ENCODE measurements at places on chromosomes 16 and 17.

GRCh38 chr17:6177941-6178694 is 107.9 kb downstream of the WSCD1 start:
- DNase-seq, result no peak

DNA sequence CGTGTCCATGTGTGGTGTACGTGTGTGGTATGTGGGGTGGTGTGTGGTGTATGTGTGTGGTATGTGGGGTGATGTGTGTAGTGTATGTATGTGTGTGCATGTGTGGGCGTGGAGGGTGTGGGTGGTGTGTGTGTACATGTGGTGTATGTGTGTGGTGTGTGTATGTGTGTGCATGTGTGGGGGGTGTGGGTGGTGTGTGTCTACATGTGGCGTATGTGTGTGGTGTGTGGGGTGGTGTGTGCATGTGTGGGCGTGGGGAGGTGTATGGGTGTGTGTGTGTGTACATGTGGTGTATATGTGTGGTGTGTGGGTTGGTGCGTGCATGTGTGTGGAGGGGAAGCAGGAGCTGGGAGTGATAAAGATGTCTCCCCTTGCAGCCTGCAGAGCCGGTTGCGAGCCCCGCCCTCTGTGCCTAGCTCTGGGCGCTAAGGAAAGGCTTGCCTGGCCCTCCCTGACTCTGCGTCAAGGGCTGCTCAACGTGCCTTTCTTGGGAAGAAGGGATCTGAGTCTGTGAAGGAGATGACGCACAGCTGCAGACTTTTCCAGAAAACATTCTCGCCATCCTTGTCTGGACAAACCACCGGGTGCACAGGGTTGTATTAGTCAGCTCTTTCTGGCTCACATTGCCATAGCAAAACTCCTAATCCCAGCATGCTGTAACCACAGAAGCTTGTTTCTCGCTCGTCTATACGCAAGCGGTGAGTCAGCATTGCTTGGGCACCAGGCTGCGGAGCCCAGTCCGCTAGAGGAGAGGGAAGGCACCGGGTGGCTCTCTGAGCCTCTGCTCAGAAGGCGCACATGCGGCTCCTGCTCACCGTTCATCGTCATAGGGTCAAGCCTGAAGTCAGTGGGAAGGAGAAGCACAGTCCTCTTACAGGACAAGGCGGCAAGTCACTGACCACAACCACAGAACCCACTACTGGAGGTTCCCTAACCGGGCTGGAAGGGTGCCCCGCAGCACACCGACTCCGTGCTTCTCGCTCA is 2.0 kb upstream of the CD300H start:
- DNase-seq, result peak; percentile 9

GRCh38 chr17:77404812-77405581 is 264.2 kb downstream of the SEC14L1 start:
- peak; percentile 77 for DNase-seq

GRCh38 chr16:77943801-77944200 is 78.5 kb upstream of the CLEC3A start:
- DNase-seq, result no peak

- no peak for DNase-seq
These were observed 10.8 kb upstream of the NAGLU start for GRCh38 chr17:42525221-42525620.

DNA sequence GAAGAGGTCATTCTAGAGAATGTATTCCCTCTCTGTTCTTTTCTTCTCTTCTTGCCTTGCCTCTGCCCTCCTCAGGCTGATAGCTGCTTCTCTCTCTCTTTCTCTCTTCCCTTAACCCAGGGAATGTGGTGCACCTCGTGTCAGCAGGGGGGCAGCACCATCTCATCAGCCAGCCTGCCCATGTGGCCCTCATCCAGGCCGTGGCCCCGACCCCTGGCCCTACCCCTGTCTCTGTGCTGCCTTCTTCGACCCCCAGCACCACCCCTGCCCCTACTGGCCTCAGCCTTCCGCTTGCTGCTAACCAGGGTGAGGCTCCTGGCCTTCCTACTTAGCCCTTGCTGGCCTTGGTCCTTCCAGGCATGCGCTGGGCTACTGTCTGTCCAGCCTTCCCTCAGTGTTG is 23.5 kb downstream of the SRCAP start:
- DNase-seq, result no peak

- peak; percentile 72 for DNase-seq
These were observed 41.6 kb upstream of the TNRC6C start for GRCh38 chr17:77916703-77917481.

GRCh38 chr16:10922328-10923145 is 19.7 kb downstream of the DEXI start:
- no peak for DNase-seq

DNA sequence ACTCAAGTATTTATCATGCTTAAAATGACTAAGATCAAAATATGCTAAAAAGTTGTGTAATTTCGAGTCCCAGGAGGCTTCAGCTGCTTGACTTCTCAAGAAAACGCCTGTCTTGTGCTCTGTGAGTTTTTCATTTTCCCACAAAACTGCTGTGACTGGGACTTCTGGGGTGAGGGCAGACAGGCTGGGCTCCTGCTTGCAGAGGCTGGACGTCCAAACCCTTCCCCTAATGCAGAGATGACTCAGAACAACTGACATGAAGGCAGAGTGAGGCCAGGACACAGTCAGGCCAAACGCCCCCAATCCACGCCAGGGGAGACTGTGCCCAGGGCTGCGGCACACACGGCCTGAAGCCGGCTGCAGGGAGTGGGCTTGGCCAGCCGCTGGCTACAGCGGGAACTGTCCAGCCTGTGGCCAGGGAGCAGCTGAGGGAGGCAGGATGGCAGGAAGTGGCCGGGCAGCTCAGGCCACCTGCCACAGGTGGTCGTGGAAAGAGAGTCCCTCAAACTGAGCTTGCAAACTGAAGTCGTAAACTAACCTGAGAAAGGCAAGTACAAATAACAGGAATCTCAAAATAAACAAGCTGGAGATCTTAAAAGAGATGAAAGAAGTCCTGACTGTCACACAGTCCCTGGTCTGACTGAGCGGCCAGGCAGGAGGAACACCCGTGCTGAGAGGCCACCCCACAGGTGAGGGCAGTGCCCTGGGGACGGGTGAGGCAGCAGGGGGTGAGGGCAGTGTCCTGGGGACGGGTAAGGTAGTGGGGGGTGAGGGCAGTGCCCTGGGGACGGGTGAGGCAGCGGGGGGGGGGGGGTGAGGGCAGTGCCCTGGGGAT is 21.3 kb upstream of the HEXD start:
- DNase-seq, result no peak

- DNase-seq, result no peak
These were observed 129.5 kb downstream of the ABCC6 start for GRCh38 chr16:16093628-16094332.

DNA sequence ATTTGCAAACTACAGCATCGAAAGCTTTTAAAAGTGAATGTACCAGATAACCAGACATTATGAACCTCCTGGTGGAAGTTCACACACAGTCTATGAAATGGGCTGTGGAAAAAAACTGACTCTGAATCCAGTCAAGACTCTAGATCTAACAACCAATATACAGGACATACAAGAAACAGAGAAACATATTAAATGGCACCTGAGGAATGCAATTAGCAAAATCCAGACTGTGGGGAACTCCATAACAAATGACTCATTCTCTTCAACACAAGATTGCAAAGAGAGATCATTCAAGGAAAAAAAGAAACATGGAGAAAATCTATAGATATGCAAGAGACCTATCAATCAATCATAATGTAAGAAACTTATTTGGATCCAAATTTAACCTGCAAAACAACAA is 119.0 kb downstream of the MYO1D start:
- DNase-seq, result no peak

- DNase-seq, result peak; percentile 56
These were observed at the start of gene SIRT7 for GRCh38 chr17:81917565-81918332. Gene SIRT7, minus strand, starts transcription at chr17:81918176. Its CDS starts 45 bp downstream, at chr17:81918131.

- no peak for DNase-seq
These were observed 38.9 kb upstream of the GHDC start for GRCh38 chr17:42233156-42233555.

GRCh38 chr17:66976781-66977201 is 12.3 kb downstream of the CACNG4 start:
- no peak for DNase-seq

DNA sequence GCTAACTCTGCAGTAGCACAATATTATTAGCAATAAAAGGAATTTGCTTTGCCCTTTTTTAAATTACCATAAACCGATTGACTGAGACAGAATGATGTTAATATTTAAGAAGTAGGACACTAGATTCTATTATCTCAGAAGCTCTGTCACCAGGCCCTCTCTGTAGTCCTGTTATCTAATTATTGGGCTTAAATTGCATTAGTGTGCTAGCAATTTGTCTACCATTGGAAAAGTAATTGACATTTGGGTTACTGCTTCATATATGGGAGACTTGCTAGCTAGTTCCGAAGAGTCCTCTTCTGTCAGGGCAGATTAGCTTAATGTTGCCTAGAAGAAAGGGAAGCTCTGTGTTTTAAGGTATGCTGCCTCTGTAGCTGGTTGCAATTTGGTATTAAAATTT is 1107.3 kb upstream of the EEF2KMT start:
- no peak for DNase-seq

DNA sequence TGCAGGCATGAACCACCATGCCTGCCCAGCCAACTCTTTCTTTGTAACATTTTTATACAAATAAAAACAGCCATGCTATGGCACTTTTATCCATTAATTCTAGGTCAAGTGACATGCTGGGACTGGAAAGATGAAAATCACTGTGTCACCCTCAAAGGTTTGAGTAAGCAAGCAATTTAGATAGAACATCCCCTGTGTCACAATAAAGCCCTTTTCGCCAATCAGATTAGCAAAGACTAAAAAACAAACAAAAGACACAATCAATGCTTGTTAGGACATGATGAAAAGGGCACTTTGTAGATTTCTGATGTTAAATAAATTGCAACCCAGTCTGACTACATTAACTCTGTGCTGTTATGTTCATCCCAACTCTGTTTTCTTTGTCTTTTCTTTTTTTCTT is 26.4 kb downstream of the CHP2 start:
- no peak for DNase-seq

DNA sequence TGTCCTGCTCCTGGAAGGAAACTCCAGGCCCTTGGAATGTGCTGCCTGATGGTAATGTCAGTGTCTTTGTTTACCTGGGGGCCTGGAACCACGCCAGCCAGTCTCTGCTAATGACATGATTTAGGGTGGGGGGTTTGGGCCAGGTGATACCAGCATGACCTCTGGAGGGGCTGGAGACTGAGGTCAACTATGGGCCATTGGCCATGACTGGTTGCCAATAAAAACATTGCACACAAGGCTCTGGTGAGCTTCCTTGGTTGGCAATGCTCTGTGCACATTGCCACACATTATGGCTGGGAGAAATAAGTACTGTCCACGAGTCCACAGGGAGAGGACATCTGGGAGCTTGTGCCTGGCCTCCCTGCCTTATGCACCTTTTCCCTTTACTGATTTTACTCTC is 52.5 kb downstream of the LITAF start:
- DNase-seq, result no peak

DNA sequence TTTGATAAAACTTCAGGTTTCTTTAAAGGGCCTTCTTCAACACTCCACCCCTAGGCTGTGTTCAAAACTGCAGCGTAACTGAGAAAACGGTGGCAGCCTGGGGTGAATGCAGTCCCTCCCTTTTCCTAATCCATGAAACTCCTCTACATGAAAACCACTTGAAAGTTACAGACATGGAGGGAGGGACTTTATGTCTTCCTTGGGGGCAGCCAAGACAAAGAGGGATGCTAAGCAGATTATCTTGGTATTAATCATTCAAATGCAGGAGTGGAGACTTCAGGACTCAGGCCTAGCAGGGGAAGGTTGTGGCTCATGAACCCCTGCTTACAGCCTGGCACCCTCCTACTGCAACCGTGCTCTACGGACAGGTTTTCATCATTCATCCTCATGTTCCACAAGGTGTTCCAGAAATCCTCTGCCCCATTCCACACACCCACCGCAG is 46.8 kb downstream of the RNF112 start:
- DNase-seq, result no peak

GRCh38 chr17:30031214-30031869 is 85.3 kb upstream of the NSRP1 start:
- DNase-seq, result no peak

DNA sequence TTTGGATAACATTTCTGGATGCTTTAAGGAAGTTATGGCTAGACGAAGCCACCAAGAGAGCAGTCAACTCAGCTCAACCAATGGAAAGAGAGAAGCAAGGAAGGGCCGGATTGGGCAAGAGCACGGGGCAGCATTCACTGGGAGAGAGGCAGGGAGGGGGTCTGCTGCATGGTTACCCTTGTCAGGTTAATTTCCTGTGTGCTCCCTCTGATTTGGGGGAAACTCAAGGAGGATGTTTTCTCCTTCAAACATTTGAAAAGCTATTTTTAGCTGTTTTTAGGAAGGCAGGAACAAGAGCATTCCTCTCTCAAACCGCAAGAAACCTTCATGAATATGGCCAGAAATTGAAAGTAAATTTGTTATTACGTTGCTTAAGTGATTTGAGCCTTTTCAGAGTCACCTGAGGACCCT is 118.5 kb upstream of the ZFHX3 start:
- DNase-seq, result no peak

DNA sequence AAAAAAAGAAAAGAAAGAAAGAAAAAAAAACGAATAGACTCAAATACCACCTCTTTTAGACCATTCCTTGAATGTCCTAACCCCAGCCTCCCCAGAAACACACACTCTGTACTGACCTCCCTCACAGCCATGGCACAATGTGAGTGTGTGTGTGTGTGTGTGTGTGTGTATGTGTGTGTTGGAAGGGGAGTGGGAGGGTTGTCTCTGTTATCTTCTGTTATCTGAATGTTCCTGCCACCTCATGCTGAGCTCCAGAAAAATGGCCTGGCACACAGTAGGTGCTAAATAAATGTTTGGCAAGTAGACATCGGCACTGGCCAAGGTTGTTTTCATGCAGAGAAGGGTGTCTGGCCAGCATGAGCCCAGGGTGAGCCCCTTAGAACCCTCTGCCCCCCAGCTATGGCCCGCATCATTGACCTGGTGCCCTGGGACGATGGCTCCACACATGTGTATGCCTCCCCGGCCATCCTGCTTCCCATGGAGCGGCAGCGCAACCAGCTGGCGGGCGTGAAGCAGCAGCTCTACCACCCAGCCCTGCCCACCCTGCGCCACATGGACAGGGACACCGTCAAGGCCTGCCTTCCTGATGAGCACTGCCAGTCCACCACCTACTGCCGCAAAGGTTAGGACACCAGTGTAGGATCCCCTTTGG is 6.6 kb upstream of the CNGB1 start:
- no peak for DNase-seq

- DNase-seq, result no peak
These were observed 297.3 kb downstream of the ABCC12 start for GRCh38 chr16:47858333-47858982.

DNA sequence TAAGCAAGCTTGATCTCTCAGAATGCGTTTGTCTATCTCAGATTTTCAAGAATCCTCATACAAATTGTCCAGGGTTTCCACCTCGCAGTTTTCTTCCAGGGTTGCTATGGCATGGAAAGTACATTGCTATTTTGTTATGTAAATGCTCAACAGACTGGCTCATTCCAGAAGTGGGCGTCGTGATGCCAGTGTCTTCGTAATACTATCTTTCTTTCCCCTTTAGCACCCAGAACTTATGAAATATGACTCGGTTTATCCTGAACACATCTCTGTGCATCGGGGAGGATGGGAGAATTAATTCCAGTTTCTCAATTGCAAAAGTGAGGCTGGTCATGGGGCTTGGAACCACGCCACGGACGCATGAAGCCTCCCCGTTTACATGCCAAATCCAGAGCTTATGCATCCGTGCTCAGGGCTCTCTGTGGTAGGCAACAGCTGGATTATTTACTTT is 405.0 kb downstream of the WWOX start:
- no peak for DNase-seq

GRCh38 chr16:12067714-12068401 is 91.3 kb downstream of the SNX29 start:
- peak; percentile 39 for DNase-seq

GRCh38 chr17:59437791-59438281 is 106.4 kb downstream of the YPEL2 start:
- no peak for DNase-seq

GRCh38 chr17:76641501-76641900 is 2.1 kb downstream of the ST6GALNAC1 start:
- no peak for DNase-seq
